ENCODE measurements at places on chromosomes 16 and 17.

GRCh38 chr16:31382485-31383161 is 10.5 kb upstream of the ITGAD start:
- DNase-seq = peak; percentile 27

- no peak for DNase-seq
Measured at GRCh38 chr16:50744881-50745280, 3.0 kb downstream of the CYLD start.

- no peak for DNase-seq
Measured at GRCh38 chr17:27315322-27315721, 21.4 kb downstream of the WSB1 start.

DNA sequence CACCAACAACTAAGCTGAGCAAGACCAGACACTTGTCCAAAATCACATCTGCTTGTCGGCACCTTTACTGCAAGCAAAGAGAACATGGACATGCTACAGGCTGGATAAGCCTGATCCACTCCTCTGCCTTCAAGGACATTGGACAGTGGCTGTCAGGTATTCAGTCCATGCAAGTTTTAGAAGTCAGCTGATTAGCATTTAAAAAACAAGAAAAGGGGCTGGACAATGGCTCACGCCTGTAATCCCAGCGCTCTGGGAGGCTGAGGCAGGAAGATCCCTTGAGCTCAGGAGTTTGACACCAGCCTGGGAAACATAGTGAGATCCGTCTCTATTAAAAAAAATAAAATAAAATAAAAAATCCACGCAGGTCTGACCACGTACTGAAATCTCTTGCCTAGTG is 20.3 kb downstream of the PARN start:
- DNase-seq = no peak

DNA sequence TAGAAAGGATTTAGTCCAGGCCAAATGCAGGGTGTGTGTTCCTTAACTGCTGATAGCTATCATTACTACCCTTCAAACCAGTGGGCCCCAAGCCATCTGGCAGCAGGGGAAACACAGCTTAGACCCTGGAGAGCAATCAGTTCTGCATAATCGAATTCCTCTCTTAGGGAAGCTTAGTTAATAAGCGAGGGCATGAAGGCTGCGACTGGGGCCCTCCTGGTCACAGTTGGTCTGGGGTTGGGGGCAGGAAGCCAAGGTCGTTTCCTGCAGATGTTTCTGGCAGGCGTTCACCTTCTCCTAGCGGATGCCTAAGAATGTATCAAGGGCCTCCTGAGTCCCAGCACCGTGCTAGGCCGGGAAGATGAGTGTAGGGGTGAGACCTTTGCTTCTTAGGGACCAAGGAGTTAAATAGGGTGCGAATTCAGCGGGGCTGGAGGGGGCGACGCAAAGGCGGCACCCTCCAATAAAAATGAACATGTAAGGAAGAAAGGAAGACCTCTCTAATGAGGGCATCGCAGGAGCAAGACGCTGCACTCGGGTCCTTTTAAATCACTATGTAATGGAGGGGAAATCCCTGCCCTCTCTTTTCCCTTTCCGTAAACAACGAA is 16.5 kb upstream of the EEF2K start:
- no peak for DNase-seq

GRCh38 chr16:51747329-51747728 is 596.3 kb upstream of the SALL1 start:
- DNase-seq = no peak

GRCh38 chr16:46688101-46688653 is 801 bp downstream of the VPS35 start:
- no peak for DNase-seq

DNA sequence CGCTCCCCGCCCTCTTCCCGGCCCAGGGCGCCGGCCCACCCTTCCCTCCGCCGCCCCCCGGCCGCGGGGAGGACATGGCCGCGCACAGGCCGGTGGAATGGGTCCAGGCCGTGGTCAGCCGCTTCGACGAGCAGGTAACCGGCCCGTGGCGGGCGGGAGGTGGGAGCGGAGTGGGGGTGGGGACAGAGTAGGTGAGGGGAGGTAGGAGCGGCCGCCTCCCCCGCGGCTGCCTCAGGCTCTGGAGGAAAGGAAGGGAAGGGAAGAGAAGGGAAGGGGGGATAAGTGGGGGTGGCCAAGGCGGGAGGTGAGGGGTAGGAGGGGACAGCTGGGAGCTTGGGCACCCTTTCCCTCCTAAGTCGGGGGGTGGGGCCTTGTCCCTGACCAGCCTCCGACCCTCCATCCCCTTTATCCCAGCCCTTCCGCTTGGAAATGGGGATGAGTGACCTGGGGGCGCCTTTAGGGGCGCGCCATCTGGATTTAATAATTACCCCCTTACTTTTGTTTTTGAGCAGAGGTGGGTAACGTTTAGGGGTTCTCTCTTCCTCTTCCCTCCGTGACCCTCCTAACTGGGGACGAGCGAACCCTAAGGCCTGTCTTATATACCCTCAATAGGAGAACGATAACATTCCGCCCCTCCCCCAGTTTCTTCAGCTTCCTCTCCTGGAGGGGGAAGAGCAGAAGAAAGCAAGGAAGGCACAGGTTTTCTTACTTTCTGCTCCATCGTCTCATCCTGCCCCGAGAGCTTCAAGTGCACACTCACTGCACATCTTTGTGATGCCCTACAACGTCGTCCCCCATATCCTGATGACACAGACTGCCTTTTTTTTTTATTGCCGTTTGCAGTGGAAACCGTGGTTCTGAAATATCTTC is 694 bp downstream of the NF1 start:
- peak; percentile 2 for DNase-seq

DNA sequence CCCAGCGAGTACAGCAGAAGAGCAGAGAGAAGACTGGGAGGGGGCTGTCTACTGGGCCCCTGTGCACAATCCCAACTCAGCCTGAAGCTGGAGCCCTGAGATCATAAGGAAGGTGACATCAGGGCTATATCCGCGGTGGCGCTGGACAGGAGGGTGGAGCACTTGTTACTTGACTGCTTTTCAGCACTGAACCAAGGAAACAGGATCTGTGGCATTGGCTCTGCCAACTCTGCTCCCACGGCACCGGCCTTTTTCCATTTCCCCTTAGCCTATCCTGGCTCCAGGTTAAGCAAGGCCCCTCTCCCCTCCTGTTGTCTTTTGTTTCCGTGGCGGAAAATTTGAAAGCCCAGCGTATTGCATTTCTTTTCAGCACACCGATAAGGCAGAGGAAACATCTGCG is 125.0 kb upstream of the IRX3 start:
- no peak for DNase-seq

DNA sequence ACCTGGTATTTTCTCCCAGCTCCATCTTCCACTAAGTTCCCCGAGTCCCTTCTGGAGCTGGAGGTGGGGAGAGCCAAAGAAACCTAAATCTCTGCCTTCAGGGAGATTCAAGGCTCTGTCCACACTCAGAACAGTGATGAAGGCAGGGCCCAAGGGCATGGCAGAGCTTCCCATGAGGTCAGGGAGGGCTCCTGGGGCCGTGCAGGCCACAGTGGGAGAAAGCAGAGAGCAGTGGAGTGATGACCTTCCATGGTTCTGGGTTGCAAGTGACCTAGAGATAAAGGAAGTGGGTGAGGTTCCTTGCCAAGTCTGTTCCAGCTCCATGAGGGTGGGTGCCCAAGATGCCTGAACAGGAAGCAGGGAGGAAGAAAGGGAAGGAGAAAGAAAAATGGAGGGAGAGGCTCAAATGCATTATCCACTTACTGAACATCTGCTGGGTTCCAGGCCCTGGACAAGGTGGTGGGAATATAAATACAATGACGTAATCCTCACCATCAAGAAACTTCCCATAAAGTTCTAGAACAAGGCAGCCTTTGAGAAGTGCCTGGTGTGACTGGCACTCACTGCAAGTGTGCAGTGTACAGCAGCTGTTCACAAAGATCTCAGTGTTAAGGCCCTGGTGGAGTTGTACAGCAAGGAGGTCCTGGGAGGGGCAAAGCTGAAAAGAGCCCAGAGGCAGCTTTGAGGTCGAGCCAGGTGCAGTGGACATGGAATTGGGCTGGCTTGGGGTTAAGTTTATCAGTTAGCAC is 13.3 kb downstream of the TBKBP1 start:
- DNase-seq = no peak

DNA sequence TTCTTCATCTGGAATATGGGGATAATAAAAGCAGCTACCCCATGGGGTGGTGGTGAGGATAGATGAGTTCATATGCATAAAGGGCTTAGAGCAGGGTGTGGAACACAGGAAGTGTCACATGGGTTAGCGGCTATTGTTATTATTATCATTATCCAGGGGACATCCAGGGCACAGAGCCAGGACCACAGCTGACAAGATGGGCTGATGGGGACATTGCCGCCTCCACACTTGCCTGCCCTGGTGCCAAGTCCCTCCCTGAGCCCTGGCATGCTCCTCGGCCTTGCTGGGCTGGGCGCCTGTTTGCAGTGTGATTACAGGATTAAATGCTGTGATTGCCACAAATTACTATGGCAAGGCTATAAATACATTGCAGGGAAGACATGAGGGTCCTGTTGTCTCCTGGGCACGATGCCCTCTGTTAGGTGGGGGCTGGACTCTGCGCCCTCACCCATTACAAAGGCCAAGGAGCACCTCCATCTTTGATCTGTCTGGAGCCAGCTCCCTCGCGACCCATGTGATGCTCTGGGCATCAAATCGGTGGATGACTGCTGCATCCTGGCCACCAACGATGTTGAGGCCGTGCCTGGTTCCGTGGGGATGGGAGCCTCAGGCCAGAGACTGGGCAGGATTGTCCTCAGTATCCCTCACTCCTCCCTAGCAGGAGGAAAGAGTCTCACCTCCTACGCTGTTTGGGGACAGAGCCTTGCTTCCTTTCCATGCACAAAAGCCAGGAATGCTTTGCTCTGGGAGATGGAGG is 43.2 kb downstream of the PIMREG start:
- DNase-seq = no peak

DNA sequence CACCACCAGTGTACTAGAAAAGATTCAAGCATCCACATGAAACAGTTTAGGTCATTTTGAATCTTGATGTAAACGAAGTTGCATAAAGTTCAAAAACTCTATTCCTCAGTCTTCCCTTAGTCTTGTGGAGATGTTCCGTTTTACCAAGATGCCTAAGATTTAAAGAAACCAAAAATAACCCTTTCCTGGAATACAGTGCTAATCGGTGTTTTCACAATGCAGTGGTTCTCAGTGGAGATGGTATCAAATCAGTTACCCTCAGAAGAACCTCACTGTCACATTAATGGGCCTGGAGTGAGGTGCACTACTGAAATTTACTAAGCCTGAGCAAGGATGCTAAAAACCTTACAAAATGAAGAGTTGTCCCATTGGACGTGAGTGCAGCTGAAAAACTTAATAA is 9.1 kb downstream of the PTRH2 start:
- no peak for DNase-seq

DNA sequence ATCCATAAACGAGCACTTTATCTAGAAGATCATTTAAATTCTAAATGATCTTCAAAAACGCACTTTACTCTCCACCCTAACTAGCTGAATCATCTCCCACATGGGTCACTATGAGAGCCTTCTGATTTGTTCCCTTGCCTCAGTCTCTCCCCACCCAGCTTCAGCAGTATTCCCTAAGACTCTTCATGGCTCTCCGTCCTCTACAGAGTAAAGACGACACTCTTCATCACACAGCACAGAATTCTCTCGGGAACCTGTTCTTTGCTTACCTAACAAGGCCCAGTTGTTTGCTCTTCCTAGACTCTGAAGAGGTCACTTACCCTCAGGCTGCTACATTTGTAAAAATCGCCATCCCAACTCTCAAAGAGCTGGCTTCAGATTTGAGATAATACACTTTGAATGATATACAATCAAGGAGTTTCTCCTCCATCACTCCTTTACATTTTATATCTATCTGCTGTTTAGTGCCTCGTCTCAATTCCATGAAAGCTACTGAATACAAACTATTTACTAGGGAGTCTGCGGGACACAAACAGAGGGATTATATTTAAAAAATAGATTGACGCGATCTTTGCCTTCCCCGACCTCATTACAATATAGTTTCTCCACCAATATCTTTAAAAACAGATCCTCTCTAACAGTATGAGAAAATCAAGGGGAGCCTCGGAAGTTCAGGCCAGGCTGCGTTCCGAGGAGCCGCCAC is 511 bp upstream of the LIG3 start:
- DNase-seq = no peak

GRCh38 chr17:76437467-76438402 is 15.2 kb downstream of the UBE2O start:
- DNase-seq = no peak

- no peak for DNase-seq
Measured at GRCh38 chr17:71976011-71976649, 144.7 kb upstream of the SOX9 start.

DNA sequence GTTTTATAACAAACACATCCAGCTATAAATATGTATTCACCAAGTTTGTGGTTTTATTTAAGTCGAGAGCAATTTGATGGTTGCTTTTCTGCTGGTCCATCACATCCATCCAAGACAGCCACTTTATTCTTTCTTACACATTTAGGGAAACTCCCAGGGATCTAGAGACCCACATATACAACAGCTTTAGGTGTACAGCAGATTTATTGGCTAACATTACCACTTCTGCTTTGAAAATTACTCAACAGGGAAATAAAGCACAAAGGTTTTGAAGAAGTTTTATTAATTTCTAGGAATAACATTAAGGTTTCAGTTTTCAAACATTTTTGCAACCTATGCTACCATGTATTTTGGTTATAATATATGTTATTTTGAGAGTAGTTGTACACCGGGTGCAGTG is 6.9 kb downstream of the ERCC4 start:
- DNase-seq = no peak

GRCh38 chr17:17787568-17787967 is 49.2 kb downstream of the SREBF1 start:
- no peak for DNase-seq

DNA sequence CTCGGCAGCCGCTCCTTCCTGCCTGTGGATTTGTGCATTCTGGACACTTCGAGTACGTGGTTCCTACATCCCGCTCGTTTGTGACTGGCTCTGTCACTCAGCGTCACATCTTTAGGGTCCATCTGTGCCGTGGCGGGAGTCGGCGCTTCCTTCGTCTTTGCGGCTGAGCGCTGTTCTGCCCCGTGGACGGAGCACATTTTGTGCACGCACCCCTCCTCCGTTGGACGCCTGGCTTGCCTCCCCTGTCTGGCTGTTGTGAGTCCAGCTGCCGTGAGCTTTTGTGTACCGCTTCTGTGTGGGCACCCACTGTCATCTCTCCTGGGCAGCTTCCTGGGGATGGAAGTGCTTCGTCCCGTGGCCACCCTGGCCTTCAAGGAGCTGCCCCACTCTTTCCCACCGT is 6.4 kb downstream of the ZNF469 start:
- DNase-seq = no peak

DNA sequence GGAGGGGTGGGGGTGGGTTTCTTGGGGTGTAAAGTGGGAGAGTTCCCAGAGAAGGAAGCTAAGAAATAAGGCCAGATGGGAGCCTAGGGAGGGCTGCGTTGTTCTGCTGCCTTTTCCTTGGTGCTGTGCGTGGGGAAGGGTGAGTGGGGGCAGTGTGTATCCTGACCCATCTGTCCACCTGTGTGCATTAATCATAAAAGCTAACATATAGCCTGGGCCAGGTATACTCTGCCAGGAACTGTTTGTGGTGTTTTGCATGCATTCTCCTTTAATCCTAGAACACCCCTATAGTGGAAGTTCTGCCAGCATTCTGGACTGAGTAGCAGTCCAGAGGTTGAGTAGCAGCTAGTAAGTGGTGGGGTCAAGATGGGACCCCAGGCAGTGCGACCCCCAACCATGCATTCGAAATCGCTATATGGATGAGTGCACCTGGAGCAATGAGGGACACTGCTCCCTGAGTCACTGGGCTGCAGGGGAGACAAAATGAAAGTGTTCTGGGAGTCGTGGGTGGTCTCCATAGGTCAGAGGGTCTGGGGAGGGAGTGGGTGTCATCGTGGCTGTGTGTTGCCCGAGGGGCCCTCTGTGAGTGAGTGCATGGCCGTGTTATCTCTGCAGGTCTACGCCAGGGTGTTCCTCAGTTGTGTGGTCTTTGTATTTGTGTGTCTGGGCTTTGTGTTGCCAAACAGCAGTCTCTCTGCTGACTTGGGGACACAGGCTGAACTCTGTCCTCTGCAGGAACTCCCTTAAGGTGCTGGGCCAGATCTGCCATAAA is 1.3 kb downstream of the ERBB2 start:
- DNase-seq = no peak

Data from activated effector memory CD4-positive, alpha-beta T cell treated with Interleukin-2 at 50 U/mL for 16 hours (primary cell).